ENCODE measurements at places on chromosomes 7 and 10.
A peak's percentile ranks its signal among the peaks of the same experiment; 100 is the strongest.

DNA sequence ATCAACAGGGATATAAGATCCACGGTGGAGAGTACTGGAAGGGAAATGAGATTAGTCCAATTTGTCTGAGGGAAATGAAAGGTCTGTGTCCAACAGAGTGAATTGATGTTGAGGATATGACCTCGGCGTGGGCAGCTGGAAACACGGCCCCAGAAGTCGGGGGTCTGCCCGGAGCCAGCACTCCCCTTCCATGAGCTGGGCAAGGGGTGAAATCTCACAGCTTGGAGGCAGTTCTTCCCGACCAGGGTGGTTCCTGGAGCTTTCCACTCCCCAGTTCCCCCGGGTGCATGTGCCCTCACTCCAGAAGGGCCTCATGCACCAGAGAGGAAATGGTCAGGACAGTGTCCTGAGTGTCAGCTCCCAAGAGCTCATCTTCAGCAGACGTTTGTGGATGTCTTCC lies 264.7 kb upstream of the PPP2R2D start:
- DNase-seq = no peak

- no peak for DNase-seq
These were observed 607.9 kb upstream of the MKI67 start for GRCh38 chr10:128734161-128734560.

DNA sequence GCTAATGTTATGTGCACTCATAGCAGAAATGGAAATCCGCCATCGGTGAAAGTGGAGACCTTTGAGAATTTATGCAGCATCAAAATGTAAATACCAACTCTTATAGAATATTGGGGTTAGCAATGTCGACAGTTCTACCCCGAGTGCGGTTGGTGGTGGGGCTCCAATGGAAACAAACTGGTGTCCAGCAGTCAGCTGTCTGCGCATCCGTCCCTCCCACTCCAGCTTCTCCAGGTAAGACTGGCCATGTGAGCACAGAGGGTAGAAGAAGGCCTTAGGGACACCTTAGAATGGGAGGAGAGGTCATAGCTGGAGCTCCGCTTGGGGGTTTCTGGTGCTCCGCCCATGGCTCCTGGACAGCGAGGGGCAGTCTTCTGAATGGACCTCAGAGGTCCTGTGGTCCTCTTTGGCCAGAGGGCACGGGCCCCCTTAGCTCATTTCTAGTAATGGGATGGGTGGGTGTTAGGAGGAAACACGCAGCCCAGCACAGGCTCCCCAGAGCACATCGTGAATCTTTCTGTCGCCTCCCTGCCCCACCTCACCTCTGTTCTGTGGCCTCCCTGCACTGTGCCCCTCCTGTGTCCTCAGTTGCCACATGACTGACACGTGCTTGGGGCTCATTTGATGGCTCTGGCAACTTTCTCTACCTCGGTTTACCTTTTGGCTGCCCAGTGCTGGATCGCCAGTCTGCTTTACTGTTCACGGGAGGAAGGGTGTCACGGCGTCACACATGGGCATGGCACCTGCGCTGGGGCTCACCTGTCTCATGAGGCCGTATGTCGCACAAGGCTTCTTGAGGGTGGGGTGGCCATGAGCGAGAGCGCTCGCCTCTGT lies 50.0 kb downstream of the MGMT start:
- no peak for DNase-seq

- no peak for DNase-seq
These were observed 53.4 kb downstream of the TSPAN15 start for GRCh38 chr10:69504576-69505250.

DNA sequence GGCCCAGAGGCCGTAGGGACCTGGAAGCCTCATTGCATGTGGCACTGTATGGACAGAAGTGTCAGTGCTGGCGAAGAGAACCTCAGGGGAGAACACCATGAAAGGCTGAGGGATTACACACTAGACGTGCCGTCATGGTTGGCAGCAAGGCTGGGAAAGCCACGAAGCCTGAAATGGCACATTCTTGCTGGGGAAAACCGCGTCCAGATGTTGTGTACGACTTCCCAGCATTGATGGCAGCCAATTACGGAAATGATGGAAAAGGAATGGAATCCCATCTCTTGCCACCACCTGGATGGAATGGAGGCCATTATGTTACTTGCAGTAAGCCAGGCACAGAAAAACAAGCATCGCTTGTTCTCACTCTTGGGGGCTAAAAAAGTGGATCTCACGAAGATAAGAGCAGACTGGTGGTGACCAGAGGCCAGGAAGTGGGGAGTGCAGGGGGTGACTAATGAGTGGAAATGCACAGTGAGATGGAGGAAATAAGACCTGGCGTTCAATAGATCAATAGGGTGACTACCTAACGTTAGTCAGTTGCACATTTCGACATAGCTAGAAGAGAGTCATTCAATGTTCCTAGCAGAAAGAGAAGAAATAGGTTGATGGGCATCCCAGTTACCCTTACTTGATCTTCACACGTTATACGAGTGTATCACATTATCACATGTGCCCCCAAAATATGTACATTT lies 14.6 kb upstream of the PWWP2B start:
- no peak for DNase-seq

GRCh38 chr10:23280419-23281043 lies 64.1 kb downstream of the C10orf67 start:
- no peak for DNase-seq

DNA sequence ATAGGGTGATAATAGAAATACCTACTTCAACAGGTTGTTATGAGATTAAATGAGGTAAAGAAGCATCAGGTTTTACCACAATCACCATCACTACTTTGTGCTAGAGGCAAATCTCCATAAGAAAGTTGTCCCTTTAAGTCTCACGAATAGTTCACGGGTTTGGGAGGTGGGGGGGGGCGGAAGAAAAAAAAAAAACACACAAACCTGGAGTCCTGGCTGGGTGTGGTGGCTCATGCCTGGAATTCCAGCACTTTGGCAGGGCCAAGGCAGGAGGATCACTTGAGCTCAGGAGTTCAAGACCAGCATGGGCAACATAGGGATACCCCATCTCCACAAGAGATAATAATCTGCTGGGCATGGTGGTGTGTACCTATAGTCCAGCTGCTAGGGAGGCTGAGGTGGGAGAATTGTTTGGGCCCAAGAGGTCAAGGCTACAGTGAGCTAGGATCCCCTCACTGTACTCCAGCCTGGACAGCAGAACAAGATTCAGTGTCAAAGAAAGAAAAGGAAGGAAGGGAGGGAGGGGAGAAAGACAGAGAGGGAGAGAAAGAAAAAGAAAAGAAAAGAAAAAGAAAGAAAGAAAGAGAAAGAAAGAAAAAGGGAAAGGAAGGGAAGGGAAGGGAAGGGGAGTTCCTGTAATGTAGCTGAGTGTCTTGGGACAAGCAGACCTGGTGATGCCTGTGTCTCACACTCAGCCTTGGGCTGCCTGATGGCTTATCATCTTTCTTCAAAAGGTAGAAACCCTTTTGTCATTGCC lies 231.4 kb downstream of the CREB5 start:
- DNase-seq = no peak

DNA sequence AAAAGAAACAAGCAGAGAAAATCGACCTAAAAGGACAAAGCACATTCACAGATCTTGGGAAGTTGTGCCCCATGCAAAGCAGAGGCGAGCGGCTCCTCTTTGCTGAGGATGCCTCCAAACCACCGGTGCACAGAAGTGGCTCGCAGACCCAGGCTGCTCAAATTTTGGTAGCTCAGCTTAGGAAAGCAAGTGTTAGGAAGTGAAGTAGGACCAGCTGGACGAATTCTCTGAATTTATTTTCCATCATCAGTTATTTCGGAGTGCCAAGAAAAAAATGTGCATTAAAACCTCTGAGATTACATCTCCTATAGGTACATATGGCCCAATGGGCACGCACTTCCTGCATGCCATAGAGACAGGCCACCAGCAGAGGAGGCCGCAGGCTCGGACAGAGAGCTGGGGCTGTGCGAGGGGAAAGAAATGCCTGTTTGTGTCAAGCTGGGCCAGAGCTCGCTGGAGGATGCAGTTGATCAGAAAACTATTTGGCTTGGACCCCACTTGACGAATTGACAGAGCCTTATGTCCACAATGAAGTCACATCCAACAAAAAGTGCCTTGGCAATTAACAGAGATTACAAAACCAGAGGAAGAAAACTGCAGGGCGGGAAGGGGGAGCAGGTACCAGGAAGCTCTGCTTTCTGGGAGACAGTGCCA lies 122.3 kb upstream of the LYZL2 start:
- DNase-seq = no peak

GRCh38 chr10:131885391-131886165 lies 15.2 kb upstream of the PPP2R2D start:
- DNase-seq = peak; percentile 81

GRCh38 chr7:128497405-128497804 lies 20.9 kb downstream of the METTL2B start:
- no peak for DNase-seq

DNA sequence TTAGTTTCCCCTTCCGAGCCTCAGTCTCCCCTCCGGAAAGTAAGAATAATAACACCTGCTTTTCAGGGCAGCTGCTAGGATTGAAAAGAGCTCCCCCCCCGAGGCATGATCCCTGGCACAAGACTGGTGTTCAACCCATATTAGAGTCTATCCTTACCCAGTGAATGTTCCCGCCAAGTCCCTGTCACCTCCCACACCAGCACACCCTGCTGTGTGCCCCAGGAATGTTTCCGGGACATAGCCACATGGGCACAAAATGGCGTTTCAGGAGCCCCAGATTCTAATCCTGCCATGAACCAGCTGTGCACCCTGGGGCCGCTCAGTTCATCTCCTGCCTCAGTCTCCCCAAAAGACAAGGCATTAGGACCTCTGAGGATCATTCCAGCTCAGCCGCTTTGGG lies 563 bp downstream of the MUC17 start:
- DNase-seq = no peak

GRCh38 chr7:36159618-36160017 lies 6.6 kb downstream of the EEPD1 start:
- DNase-seq = no peak

DNA sequence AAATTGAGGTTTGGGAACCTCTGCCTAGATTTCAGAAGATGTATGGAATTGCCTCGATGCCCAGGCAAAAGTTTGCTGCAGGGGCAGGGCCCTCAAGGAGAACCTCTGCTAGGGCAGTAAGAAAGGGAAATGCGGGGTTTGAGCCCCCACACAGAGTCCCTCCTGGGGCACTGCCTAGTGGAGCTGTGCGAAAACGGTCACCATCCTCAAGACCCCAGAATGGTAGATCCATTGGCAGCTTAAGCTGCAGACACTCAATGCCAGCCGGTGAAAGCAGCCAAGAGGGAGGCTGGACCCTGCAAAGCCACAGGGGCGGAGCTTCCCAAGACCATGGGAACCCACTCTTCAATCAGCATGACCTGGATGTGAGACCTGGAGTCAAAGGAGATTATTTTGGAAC lies 15.0 kb upstream of the TFEC start:
- no peak for DNase-seq

DNA sequence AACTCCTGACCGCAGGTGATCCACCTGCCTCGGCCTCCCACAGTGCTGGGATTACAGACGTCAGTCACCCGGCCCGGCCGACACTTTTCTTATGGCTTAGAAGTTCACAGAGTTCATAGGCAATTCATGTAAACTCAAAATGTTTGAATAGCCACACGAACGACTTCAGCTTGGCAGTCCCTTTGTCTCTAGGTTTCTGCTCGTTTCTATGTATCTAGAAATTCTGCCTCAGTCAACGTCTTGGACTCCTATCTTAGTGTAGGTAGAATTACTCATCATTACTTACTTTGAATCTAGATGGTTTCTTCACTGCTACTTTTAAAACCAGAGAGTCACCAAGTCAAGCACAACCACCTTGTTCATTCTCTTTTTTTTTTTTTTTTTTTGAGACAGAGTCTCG lies 23.7 kb downstream of the ARL4A start:
- no peak for DNase-seq

DNA sequence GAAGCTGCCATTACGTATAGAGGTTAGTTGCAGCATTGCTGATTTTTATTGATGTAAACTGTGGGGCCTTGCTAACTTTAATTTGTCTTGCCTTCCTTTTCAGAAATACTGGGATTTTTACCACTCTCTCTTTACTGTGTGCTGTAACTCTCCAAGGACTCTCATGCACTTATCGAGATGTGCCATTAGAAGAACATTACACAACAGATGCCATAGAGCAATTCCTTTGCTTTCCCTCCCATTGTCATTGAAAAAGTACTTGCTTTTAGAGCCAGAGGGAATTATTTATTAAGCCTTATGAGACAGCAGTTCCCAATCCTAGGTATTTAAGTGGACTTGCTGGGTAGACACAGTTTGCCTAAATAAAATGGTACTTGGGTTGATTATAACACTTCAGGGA lies 51.7 kb downstream of the ASB4 start:
- no peak for DNase-seq

All from CD4-positive, alpha-beta T cell treated with Interleukin-21 for 1 hour (primary cell).